Stimulated activated CD4-positive, alpha-beta T cell treated with anti-CD3 and anti-CD28 coated beads, TNF-alpha, amount 100 ng/mL, for 48 hours (primary cell): ENCODE measurements at places on chromosomes 16 and 17.

DNA sequence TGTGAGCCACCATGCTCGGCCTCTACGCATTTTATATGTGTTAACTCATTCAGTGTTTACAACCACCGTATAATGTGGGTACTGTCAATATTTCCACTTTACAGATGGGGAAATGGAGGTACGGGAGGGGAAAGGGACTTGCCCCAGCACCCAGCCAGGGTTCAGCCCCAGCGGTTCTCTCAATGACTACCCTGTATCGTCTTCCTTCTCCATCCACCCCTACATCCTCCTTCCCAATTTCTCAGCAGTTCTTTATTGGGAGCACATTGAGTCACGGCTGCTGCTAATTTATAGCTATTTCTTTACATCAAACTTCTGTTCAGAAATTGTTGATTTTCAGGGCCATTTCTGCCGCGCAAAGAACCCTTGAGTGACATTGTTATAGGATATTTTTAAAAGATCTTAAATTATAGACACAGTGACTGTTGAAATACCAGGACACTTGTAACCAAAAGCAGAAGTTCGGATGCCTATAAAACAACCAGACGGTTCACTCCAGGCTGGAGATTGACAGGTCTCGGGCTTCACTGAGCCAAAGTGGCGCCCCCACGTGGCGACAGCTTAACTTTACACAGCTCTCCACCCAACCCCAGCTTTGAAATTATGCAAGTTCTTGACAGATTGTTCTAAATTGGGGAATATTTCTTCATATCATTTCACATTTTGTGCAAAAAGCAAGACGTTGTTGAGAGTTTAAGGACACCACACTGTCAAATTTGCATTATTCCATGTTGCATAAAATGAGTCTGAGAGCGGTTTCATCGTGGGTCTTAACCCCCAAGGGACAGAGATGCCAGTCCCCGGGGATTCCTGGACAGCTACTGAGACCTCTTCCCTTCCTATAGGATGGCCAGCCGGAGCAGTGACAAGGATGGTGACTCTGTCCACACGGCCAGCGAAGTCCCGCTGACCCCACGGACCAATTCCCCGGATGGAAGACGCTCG is 11.8 kb downstream of the SYT17 start:
- peak; percentile 14 for DNase-seq

- no peak for DNase-seq
Observed at GRCh38 chr17:21005367-21005766, 37.4 kb downstream of the USP22 start.

DNA sequence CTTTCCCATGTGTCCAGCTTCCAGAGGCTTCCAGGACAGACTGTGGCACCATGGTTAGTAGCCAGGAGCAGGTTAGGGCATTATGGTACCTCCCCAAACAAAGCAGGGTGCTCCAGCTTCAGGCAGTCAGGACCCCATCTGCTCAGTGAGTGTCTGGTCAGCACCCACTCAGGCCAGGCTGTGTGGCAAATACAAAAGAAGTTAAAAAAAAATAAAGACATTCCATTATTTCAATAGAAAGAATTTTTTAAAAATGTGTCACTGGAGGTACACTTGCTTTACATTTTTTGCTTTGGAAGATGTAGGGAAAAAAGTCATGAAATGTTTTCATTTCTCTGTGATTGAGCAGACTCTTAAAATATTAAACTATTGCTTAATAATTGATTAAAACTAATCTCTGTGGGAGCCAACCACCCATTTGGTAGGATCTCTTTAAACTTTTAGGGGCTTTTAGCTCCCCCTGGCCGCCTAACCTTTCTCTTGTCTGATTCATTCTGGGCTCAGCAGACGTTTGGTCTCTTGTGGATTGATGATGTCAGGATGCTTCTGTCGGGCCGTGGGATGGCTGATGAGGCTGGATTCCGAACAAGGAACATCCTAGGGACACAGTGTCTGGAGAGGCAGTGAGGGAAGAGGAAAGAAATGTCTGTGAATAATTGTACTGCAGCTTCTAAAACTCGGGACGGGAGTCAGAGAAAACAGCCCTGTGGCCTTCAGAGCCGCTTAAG is 28.4 kb upstream of the NPTX1 start:
- DNase-seq: no peak

DNA sequence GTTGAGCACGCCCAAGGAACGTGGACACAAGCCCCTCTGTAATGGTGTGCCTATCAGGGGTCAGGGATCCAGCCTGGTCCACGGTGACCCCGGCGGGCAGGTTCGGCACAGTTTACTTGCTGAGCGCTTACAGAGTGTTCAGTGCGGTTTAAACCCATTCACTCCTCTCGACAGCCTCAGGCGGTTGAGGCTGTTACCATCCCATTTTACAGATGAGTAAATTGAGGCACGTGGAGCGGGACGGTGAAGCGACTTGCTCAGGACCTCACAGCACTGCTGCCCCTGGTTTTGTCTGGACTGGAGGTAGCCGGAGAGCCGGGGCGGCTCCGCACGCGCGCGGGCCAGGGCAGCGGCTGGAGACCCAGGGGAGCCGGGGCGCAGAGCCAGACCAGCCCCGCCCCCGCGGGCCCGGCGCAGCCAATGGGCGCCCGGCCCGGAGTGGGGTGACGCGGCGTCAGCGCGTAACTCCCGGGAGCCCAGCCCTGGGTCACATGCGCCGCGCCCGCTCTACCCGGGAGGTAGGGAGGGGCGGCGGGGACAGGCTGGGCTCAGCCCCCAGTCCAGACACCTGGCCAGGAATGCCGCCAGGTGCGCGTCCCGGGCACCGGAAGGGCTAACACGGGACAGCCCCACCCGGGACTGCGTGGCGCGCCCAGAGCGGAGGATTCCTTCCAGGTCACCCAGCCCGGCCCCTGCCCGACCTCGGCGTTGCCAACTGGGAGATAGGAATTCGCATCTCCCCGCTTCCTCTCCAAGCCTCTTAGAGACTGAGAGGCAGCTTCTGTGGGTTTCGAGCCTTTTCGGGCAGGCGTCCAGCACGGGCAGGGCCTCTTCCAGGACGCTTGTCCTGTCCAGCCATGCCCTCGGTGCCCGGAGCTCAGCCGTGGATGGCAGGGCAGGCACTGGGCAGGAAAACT is 3.3 kb upstream of the SREBF1 start:
- DNase-seq: peak; percentile 62

DNA sequence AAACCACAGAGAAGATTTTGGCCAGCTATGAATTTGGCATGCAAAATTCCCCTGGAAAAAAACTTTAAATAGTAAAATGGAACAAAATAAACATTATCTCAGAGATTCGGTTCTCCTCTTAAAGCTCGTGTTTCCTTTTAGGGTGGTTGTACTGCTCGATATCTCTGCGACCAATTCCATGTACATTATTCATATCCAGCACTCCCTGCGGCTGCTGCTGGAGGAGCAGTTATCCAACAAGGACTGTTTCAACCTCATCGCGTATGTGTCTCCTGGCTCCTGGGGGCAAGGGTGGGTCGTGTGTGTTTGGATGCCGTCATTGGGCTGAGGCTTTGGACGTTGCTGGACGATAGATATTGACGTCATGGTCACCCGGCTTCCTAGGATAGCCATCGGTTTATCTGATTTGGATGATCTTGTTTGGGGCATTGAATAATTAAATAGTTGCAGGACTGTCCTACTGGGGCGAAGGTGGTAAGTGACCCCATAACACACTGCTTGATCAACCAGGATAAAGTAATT is 33.8 kb downstream of the VWA3A start:
- DNase-seq: no peak
